ENCODE measurements at places on chromosomes 1 and 21. TPM values are rescaled to one million over a fixed set of nuclear protein-coding genes. Genes with fewer than 3 reads are reported as not detected.

AMY1A gene
- total RNA-seq = not detected

C1orf141 gene
- total RNA-seq = not detected

ANGPTL1 gene
- total RNA-seq = under 0.01 TPM

INSRR gene
- total RNA-seq = not detected

GPX7 gene
- total RNA-seq = 16.3 TPM

OR10Z1 gene
- not detected for total RNA-seq

TEDDM1 gene
- not detected for total RNA-seq

SH2D1B gene
- total RNA-seq = not detected

HIVEP3 gene
- 1.5 TPM for total RNA-seq

HPCAL4 gene
- total RNA-seq = not detected

IFT25 gene
- 15.3 TPM for total RNA-seq

All from endothelial cell of coronary artery (primary cell).